ENCODE measurements at places on chromosomes 1 and 21. TPM values are rescaled to one million over a fixed set of nuclear protein-coding genes. Genes with fewer than 3 reads are reported as not detected.

Gene DIO1
- 7.1 TPM for polyA plus RNA-seq

Gene ANKRD35
- 2.7 TPM for polyA plus RNA-seq

Gene HTR6
- polyA plus RNA-seq = 2.4 TPM

Gene F13B
- polyA plus RNA-seq = not detected

Gene FNDC5
- 54.0 TPM for polyA plus RNA-seq

Gene CLCNKB
- 49.9 TPM for polyA plus RNA-seq

Gene SGIP1
- polyA plus RNA-seq = 17.4 TPM

Gene PDPN
- polyA plus RNA-seq = 18.7 TPM

Gene VSIG8
- polyA plus RNA-seq = 0.43 TPM

Gene FAM131C
- 3.4 TPM for polyA plus RNA-seq

Gene GBP5
- polyA plus RNA-seq = 0.31 TPM

Gene TNFRSF18
- 1.2 TPM for polyA plus RNA-seq

Gene FCRL1
- polyA plus RNA-seq = 0.09 TPM

Gene OR2T2
- polyA plus RNA-seq = not detected

Gene ADGRL2
- polyA plus RNA-seq = 135 TPM

Gene CYP2J2
- 1.5 TPM for polyA plus RNA-seq

Gene CA14
- 6.6 TPM for polyA plus RNA-seq

Gene ALDH4A1
- polyA plus RNA-seq = 85.7 TPM

Gene NEXN
- 13.6 TPM for polyA plus RNA-seq

Data from renal pelvis (tissue), 12 donors.